ENCODE measurements at places on chromosomes 13 and 19.

- DNase-seq, result no peak
Observed at GRCh38 chr19:55581823-55582223, 1.2 kb upstream of the ZNF579 start.

DNA sequence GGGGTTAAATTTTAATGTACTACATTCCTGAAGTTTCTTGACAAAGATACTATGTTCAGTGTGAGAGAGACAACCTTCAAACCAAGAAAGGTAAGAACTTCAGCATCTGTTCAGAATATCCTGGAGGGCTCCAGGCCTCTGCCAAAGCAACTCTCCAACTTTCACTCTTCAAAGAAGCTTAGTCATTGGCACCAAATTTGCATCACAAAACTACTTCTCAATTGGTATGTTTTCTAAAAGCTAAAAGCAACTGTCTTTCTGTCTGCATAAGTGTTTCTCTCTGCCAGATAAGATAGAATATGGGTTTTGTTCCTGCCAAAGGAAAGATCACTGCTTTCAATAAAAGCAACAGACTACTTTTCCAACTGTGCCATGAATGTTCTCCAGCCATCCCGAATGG lies 187.4 kb downstream of the SUCLA2 start:
- DNase-seq, result no peak

DNA sequence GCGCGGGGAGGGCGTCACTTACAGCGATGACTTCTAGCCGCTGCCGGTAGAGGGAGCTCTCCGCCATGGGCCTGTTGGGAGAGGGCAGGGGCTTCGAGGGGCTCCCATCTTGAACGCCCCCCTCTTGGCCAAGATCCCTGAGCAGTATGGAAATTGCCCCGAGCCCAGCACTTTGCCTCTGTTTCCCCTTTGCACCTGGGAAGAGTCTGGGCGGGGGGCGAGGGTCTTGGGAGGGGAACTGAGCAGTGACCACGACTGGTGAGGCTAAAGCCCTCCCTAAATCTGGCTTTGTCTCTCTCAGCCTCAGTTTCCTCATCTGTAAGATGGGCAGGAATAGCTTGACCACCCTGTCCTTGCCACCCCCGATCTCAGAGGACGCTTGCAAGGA lies 2.8 kb downstream of the PALM3 start:
- DNase-seq, result no peak

DNA sequence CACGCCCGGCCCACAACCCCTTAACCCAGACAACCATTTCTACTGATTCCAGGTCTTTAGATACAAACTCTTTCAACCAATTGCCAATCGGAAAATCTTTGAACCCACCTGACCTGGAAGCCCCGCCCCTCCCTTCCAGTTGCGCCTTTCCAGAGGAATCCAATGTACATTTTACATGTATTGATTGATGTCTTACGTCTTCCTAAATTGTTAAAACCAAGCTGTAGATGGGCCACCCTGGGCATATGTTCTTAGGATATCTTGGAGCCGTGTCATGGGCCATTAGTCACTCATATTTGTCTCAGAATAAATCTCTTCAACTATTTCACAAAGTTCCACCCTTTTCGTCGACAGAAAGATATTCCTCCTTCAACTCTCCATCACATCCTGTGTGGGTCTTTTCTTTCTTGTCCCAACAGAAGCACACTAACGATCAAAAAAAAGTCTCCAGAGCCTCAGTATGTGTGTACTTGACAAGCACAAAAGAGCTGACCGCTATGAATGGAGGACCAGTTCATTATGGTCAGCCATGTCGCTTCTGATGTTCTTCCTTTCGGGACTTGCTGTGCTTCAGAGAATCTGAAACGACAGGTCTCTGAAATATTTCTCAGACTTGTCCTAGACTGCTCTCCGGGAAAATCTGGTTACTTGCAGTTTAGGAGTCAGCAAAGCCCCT lies 601 bp upstream of the ZNF749 start:
- DNase-seq, result no peak

- no peak for DNase-seq
Observed at GRCh38 chr13:97388373-97388772, 45.6 kb upstream of the RAP2A start.

DNA sequence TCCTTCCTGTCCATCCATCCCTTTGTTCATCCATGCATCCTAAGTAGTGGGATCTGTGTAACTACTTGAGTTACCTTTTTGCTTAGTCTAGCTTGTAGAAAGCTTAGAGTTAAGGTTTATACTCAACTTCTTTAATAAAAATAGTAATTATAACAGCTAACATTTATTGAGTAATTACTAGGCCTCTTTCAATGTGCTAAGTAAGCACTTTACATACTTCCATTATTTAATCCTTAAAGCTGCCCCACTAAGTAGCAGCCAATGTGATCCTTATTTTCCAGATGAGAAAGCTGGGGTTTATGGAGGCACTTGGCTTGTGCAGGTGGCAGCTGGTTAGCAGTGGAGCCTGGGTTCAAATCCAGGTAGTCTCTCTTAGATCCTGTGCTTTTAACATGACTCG lies 182.9 kb downstream of the FGF9 start:
- DNase-seq, result no peak

- DNase-seq, result no peak
Observed at GRCh38 chr13:110453797-110454196, 107.7 kb downstream of the RAB20 start.

GRCh38 chr19:31127134-31127967 lies 221.9 kb downstream of the TSHZ3 start:
- DNase-seq, result no peak

DNA sequence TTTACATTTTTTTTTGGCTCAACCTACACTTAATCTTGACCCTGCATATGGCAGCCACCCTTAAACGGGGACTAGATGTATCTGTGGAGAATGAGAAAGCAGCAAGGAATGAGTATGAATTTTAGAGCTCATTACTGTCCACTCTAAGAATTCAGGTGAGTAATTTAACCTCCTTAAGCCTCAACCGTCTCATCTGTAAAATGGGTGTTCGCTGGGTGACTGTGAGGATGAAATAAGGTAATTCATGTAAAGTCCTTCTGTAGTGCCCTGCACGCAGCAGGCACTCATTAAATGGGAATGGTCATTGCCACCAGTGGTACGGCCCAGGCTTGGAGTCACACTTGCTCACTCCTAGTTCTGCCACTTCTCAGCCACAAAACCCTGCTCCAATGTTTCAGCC lies 135.3 kb downstream of the CACNA1A start:
- DNase-seq, result no peak

- no peak for DNase-seq
Observed at GRCh38 chr13:109989686-109990085, 203.3 kb upstream of the IRS2 start.

- DNase-seq, result no peak
Observed at GRCh38 chr13:50130123-50130946, 115.1 kb downstream of the KCNRG start.

- no peak for DNase-seq
Observed at GRCh38 chr13:103694033-103694432, 627.8 kb upstream of the SLC10A2 start.

DNA sequence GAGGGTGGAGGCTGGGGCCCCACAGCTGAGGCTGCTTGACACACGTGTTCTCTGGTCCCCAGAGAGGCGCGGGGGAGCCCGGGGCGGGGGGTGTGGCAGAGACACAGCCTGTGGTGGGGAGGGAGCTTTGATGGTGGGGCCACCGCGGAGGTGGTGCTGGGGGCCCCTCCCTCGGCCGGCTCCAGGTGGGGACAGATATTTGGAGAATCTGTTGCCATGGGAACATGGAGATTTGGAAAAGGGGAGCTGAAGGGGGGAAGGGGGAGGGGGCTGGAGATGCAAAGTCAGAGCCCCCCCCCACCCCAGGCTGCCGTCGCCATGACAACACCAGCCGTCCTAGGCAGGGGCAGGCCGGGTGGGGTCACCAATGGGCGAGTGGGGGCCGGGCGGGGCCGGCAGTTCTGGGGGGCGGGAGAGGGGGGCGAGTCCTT lies 1.2 kb downstream of the PRKCG start:
- no peak for DNase-seq
